ENCODE measurements at places on chromosomes 13 and 19.

DNA sequence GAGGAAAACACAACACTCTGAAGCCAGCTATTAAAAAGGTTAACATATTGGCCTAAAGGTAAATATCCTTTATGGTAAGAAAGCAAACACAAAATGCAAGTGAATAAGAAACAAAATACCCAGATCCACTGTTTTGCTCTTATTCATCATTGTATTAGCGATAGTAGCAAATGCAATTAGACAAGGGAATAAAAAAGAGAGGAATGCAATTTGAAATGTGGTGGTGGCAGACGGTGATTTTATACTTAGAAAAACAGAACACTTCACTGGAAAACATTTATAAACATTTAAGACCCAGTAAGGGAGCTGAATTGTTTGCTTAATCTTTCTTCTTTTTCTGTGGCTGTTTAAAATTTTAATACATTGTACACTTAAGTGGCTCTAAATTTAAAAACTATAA is 17.2 kb upstream of the CYP4F2 start:
- DNase-seq: no peak

DNA sequence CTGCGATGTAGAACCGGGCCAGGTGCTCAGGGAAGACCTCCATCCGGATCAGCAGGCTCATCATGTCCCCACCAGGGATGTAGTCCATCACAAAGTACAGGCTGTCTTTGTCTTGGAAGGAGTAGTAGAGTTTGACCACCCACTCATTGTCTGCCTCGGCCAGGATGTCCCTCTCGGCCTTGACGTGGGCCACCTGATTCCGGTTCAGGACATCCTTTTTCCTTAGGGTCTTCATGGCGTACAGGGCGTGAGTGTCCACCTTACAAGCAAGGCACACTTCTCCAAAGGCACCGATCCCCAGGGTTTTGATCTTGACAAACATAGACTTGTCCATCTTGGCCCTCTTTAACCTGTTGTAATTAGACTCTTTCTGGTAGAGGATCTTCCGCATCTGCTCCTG is 78.0 kb downstream of the LATS2 start:
- no peak for DNase-seq

GRCh38 chr13:38954844-38955243 is 35.8 kb downstream of the STOML3 start:
- DNase-seq: no peak

DNA sequence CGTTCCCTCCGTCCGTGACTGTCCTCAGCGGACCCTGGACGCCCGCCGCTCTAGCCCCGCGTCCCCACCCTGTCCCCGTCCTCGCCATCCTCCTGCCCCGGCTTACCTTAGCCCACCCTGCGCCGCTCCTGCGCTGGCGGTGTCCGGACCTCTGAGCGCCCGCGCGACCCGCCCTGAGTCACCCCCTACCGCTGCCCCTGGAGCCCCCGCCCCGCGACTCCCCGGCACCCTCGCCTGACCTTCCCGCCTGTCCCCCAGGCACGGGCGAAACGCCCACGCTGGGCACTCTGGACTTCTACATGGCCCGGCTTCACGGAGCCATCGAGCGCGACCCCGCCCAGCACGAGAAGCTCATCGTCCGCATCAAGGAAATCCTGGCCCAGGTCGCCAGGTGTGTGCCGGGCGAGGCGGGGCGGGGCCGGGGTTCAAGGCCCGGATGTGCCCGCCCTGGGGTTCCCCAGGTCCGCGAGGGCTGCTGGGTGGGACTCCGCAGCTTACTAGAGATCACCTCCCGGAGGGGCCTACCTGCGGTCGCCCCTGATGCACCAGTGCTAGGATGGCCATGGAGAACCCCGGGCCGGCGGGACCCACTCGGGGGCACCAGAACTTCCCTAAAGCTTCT is 5.1 kb downstream of the HMG20B start:
- DNase-seq: no peak

DNA sequence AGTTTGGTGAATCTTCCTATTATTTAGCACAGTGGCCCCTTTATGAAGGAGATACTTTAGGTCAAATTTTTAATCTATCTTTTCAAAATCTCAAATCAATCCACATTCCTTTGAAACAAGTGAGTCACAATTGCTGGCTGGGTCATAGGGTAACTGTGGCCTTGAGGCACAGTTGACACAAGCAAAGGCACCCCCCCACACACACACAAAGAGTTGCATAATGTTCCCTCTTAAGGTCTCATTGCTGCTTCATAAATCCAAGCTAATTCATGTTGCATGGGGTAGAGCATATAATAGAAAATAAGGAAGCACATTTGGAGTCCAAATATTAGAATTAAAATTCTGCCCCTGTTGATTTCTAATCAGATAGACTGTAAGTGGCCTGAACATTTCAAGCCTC is 171.5 kb downstream of the DLEU7 start:
- no peak for DNase-seq

DNA sequence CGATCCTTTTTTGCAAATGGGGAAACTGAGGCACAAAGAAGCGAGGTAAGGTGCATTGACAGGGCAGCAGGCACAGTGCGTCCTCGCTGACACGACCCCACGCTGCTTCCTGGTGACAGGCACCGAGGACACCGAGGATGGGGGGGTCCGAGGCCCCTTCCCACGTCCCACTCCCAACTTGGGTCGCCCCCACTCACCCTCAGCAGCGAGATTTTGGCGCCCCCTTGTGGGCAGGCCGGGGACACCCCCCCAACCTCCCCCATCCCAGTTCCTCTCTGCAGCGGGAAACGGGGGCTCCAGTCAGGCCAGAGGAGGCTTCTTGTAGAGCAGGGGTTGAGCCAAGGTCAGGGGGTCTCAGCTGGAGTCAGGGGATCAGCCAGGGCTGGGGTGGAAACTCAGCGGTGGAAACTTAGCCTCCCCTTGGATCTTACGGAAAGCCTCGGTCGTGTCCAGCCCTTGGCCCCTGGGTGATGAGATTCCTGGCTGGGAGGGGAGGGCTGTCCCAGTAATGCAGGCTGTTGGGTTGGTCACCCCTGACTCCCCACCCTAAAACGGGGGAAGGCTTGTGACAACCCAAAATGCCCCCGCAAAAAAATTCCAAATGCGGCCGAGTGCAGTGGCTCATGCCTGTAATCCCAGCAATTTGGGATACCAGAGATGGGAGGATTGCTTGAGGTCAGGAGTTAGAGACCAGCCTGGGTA is 8.2 kb downstream of the SMIM24 start:
- peak; percentile 50 for DNase-seq

DNA sequence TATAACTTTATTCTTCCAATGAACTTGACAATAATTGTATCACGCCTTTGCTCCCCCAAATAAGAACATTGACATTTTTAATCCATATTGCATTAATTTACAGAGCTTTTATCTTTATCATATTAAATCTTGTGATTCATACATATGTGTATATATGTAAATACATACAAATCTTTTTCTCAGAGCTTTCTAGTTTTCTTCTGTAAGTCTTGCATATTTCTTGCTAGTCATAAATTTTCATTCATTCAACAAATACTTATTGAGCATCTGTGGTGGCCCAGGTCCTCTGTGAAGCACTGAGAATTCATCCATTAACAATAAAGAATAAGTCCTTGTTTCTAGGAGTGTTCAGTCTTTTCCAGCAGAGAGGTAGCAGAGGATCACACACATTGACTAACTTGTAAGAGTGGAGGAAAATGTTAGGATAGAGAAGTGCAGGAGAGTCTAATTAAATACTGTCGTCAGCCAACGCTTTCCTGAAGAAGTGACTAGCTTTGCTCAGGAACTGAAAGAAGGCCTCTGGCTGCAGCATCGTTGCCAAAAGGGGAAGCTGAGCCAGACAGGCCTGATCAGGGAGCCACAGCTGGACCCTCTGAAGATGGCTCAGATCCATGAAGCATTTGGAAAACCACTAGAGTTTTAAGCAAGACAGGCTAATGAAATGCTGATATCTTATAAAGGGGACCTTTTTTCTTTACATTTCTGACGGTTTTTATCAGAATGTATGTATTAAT is 38.6 kb upstream of the LAMP1 start:
- no peak for DNase-seq

DNA sequence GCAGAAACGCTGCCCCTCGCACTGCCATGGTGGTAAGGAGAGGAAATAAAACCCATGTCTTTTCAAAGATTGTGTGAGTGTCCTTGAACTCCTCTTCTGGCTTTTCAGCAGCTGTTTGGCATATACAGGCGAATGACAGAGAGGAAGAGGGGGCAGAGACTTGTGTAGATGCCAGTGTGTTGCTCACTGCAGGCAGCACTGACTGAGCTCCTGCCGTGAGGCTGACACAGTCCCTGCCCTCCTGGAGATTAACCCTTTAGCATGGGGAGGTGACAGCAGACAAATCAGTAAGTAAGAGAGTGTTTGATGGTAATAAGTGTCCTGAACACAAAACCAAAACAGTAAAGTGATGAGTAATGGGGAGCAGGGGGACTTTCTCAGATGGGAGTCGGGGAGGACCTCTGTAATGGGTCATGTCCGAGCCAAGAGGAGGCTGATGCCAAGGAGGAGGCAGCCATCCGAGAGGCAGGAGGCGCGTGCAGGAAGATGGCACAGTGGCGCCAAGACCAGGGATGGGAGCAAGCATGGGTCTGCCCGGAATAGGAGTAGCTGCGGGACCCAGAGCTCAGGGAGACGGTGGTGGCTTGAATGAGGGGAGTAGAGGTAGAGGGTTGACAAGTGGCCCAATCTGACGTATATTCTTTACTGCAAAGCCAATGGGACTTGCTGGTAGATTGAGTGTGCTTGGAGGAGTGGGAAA is 182.2 kb downstream of the FOXO1 start:
- no peak for DNase-seq

- no peak for DNase-seq
These were observed 681.3 kb upstream of the SLITRK1 start for GRCh38 chr13:84563611-84564010.

- no peak for DNase-seq
These were observed 10.3 kb upstream of the ZBTB7A start for GRCh38 chr19:4077007-4077374.

DNA sequence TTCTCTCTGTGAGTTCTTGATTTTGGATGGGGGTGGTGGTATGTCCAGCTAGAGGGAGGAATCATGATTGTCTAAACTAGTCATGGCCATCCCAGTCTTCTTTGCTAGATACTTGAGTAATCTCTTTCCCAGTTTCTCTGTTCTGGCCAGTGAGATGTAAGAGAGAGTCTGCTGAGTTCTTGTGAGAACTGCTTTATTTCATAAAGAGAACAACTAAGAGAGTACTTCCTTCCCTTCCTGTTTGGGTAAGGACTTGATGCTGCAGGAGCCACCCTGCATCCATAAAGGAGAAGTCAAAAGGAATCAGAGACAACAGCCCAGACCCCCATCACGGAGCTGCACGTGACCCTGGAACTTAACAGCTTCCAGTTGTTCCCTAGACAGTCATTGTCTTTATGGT is 3.0 kb upstream of the RASL11A start:
- DNase-seq: no peak

DNA sequence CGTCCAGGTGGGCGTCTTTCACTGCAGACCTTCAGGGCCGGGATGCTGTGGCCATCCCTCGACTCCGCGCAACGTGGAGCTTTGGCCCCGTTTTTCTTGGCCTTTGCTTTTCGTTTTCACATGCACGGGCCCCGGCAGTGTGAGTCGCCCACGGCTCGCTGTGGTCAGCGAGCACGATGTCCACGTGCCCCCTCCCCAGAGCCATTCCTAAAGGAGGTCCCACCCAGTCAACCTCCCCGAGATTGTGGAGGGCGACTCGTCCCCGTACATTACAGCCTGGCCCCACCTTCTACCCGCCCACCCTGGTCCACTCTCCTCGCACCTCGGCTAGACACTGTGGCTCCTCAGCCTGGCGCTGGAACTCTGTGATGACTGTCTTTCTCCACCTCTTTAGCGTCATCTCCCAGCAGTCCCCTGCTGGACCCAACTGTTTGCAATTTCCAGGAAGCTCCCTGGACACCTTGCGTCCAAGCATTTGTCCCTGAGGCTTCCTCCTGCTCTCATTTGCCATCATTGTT is 405 bp downstream of the ZNF446 start:
- peak; percentile 35 for DNase-seq

GRCh38 chr13:38862443-38862842 is 128.2 kb downstream of the STOML3 start:
- DNase-seq: no peak
